ENCODE measurements at places on chromosomes 5 and 9. TPM values are rescaled to one million over a fixed set of nuclear protein-coding genes. Genes with fewer than 3 reads are reported as not detected.

IFNA21 gene
- total RNA-seq = not detected

SPOCK1 gene
- 238 TPM for total RNA-seq

GNA14 gene
- not detected for total RNA-seq

PLPP7 gene
- 0.13 TPM for total RNA-seq

DNA sequence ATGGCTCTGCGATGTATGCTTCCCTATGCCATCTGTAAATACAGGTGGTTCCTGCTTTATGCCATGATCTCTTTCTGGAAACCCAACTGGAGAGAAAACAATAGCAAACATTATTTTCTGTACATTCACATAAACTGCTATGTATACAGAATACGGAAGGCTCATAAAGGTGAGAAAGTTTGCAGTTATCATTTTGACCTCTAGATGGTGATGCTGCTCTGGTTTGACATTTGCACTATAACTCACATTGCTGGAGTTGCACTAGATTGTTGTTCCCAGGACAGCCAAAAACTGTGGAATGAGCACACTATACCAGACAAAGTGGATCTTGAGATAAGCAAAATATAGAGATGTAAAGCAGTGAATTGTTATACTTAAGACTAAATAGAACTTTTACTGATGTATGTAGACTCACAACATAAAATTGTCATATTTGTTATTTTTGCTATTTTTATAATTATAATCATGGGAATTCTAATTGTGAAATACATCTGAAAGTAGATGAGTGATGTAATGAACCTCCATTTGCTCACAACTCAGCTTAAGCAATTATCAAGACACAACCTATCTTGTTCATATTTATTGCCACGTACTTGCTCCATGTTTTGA, 246.5 kb downstream of the PTPRD start:
- peak; percentile 31 for DNase-seq

- no peak for DNase-seq
Measured at GRCh38 chr5:72539038-72539437, 31.8 kb upstream of the ZNF366 start.

GRCh38 chr9:19020886-19021455, 12.0 kb downstream of the SAXO1 start:
- DNase-seq = no peak

All from GM23248 (cell line).